ENCODE measurements at places on chromosomes 6 and 20. TPM values are rescaled to one million over a fixed set of nuclear protein-coding genes. Genes with fewer than 3 reads are reported as not detected.

GRCh38 chr6:166119116-166119911 is 48.3 kb downstream of the TBXT start:
- DNase-seq: no peak

VIP gene
- polyA plus RNA-seq: not detected

WFDC2 gene
- polyA plus RNA-seq: not detected

SLC2A10 gene
- polyA plus RNA-seq: not detected

All from keratinocyte (primary cell).